Osteoblast (primary cell): ENCODE measurements at places on chromosomes 7 and 10. TPM values are rescaled to one million over a fixed set of nuclear protein-coding genes. Genes with fewer than 3 reads are reported as not detected.

- peak; percentile 90 for DNase-seq
- H3K27ac ChIP-seq, result peak overlapping the region; percentile 84
- H3K36me3 ChIP-seq, result no peaks in the 10 kb centered on the region
Measured at GRCh38 chr7:17663061-17663675, 277.1 kb downstream of the SNX13 start.

DNA sequence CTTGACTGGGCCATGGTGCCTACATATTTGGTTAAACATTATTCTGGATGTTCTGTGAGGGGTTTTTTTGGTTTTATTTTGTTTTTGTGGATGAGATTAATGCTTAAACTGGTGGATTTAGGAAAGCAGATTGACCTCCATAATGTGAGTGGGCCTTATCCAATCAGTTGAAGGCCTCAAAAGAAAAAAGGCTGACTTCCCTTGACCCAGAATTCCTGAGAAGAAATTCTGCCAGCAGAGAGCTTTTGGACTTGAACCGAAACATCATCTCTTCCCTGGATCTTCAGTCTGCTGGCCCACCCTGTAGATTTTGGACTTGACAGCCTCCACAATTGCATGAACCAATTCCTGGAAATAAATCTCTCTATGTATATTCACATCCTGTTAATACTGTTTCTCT lies 94.4 kb downstream of the ADRA2A start:
- no peaks in the 10 kb centered on the region for H3K27me3 ChIP-seq
- H3K27ac ChIP-seq, result no peak overlapping the region
- H3K4me1 ChIP-seq, result no peaks in the 10 kb centered on the region
- H3K36me3 ChIP-seq, result no peaks in the 10 kb centered on the region
- no peak overlapping the region for H3K4me3 ChIP-seq

The LAMB1 gene
- 410 and 488 TPM in 2 replicates for total RNA-seq

DNA sequence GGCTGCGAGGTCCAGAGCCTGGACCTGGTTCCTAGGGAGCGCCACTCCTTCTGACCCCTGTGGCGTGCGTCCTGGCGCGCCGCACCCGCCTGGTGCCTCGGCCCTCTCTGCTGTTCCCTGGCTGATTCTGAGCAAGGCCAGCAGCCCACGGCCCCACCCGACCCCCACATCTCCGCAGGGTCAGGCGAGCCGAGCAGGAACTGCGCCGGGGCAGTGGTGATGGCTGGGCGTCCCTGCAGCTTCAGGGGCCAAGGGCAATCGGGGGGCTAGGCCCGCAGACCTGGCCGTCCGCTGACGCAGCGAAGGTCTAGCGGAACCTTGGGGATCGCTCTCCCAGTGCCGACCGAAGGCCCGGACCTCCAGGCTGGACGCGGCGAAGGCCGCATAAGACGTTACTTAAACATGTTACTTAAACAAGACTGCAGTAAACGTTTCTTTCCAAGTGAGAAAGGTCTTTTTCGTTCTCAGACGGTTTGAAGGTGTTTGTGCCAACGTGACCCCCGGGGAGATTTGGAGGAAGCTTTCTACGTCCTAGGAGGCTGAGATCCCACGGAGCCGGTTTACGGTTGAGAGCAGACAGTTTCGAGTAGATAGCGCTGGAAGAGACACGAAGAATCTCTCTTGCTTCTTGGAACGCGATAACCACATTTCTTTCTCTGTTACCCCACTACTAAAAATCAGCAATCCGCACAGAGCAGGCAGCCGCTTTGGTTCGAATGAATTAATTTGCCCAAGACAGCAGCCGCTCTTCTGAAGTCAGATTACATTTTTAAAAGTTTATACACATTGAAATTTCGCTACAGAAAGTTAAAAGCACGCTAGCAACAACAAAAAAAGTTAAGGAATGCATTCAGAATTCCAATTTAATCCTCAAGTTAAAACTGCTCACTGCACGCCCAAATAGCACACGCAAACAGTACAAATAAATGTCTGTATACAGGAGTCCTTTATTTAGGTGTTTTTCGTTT lies 4.9 kb upstream of the NKX2-3 start:
- H3K27ac ChIP-seq, result no peak overlapping the region
- H3K4me1 ChIP-seq, result no peaks in the 10 kb centered on the region
- peak; percentile 73 for DNase-seq
- H3K4me3 ChIP-seq, result no peak overlapping the region
- no peaks in the 10 kb centered on the region for H3K36me3 ChIP-seq

DNA sequence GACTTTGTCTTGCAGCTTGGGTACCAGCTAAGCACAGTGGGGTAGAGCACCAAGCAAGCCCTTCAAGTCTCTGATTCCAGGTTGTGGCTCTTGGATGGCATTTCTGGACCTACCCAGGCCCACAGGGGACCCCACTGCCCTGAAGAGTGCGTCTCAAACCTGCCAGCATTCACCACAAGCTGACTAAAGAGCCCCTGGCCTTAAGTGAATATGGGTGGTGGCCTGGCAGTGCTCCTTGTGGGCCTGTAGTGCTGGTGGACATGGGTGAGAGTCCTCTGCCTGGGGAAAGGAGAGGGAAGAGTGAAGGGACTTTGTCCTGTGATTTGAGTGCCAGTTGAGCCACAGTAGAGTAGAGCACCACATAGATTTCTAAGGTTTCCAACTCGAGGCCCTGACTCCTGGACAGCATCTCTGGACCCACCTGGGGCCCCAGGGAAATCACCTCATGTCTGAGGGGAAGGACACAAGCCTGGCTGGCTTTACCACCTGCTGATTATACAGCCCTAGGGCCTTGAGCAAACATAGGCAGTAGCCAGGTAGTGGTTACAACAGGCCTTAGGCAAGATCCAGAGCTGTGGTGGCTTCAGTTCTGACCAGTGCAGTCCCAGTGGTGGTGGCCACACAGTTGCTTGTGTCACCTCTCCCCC lies 23.7 kb downstream of the GSDME start:
- no peaks in the 10 kb centered on the region for H3K36me3 ChIP-seq
- peaks cover 9% of the 10 kb centered on the region for H3K4me1 ChIP-seq
- no peak overlapping the region for H3K27ac ChIP-seq
- no peaks in the 10 kb centered on the region for H3K27me3 ChIP-seq
- no peak for DNase-seq
- H3K4me3 ChIP-seq, result no peak overlapping the region

GRCh38 chr7:143380646-143381426 lies at the start of gene ZYX:
Gene ZYX (plus strand): TSS chr7:143381345. CDS start chr7:143381572, 227 bp downstream.
- DNase-seq, result peak; percentile 99
- peaks cover 35% of the 10 kb centered on the region for H3K36me3 ChIP-seq
- H3K27ac ChIP-seq, result peak within 1 kb of the TSS; percentile 88
- H3K4me3 ChIP-seq, result peak within 1 kb of the TSS; percentile 87
- peaks cover 55% of the 10 kb centered on the region for H3K4me1 ChIP-seq

- peaks cover 17% of the 10 kb centered on the region for H3K27me3 ChIP-seq
- no peak overlapping the region for H3K27ac ChIP-seq
- no peak overlapping the region for H3K4me3 ChIP-seq
- no peaks in the 10 kb centered on the region for H3K4me1 ChIP-seq
Measured at GRCh38 chr10:12958546-12959110, 42.9 kb downstream of the CCDC3 start.

DNA sequence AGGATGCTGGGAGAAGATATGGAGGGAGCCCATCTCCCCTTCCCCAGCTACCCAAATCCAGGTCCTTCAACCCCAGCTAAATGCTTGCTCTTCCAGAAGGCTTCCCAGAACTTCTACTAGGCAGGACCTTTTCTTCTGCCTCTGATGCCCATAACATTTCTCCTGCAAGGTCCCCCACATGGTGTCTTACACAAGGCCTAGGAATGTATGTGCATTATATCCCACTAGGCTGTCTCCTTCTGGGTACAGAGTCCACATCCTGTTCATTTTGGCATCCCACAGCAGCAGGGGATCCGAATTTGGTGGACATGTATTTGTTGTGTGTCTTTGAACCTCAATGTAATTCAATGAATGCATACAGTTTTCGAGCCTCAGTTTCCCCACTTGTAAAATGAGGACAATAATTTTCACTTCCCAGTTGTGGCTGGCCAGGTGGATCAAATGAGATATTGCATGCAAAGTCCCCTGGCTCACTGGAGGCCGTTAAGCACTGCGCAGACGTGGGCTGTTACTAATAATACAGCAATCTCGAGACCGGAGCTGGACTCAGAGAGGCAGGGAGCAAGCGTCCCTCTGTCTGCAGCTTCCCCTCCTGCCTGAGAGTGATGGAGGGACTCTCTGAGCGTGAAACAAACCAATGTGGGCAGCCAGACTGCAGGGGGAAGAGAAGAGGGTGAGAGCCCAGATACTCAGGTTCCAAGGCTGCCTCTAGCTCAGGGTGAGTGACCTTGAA lies 18.6 kb upstream of the YWHAG start:
- no peaks in the 10 kb centered on the region for H3K27me3 ChIP-seq
- H3K36me3 ChIP-seq, result no peaks in the 10 kb centered on the region
- peak overlapping the region; percentile 13 for H3K27ac ChIP-seq
- DNase-seq, result peak; percentile 69

DNA sequence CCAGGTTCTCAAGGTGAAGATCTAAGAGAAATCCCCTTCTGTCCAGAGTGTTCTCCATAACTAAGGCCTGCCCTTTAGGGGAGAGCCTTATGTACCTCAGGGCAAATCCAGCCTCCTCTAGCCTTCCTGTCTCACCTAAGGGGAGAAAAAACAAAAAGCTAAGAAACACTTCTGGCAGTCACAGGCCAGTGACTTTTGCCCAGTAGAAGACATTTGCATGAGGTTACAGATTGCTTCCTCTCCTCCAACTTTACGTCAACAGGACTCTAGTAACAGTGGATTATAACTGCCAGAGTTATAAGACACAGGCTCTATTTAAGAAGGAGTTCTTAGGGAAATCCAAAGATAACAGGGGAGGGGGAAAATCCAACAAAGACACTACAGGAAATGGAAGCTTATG lies 15.9 kb upstream of the FAM241B start:
- no peak for DNase-seq
- H3K27me3 ChIP-seq, result peaks cover 7% of the 10 kb centered on the region
- H3K27ac ChIP-seq, result no peak overlapping the region
- H3K4me3 ChIP-seq, result no peak overlapping the region
- H3K4me1 ChIP-seq, result no peaks in the 10 kb centered on the region
- H3K36me3 ChIP-seq, result no peaks in the 10 kb centered on the region

The HOXA11 gene
- total RNA-seq, result 14.4 and 15.2 TPM in 2 replicates

GRCh38 chr7:132576721-132577085 lies 433 bp upstream of the PLXNA4 start:
- H3K27ac ChIP-seq, result no peak overlapping the region
- peak; percentile 86 for DNase-seq
- no peaks in the 10 kb centered on the region for H3K36me3 ChIP-seq
- H3K27me3 ChIP-seq, result peaks cover 35% of the 10 kb centered on the region
- H3K4me3 ChIP-seq, result peak overlapping the region; percentile 65
- peaks cover 3% of the 10 kb centered on the region for H3K4me1 ChIP-seq

GRCh38 chr10:116450861-116451260 lies 23.2 kb downstream of the PNLIPRP3 start:
- no peaks in the 10 kb centered on the region for H3K27me3 ChIP-seq
- H3K27ac ChIP-seq, result no peak overlapping the region
- H3K36me3 ChIP-seq, result no peaks in the 10 kb centered on the region
- no peak for DNase-seq
- H3K4me3 ChIP-seq, result no peak overlapping the region

- no peak overlapping the region for H3K4me3 ChIP-seq
- no peak for DNase-seq
- no peaks in the 10 kb centered on the region for H3K4me1 ChIP-seq
- H3K27me3 ChIP-seq, result no peaks in the 10 kb centered on the region
- no peaks in the 10 kb centered on the region for H3K36me3 ChIP-seq
- H3K27ac ChIP-seq, result no peak overlapping the region
Measured at GRCh38 chr10:71332466-71332865, 13.4 kb downstream of the SLC29A3 start.

DNA sequence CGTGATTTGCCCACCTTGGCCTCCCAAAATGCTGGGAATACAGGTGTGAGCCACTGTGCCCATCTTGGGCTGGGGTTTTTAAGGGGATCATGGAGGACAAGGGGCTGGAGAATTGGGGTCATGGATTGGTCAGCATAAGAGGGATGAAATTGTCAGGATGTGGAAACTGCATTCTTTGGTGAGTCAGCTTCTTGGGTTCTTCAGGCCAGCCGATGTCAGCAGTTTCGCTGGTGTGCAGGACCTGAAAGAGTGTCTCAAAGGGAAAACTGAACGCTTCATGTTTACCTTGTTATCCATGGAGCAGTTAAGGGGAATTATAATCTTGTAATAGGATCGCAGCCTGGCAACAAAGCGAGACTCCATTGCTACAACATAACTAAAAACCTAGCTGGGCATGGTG lies 13.0 kb downstream of the GALNT17 start:
- no peak for DNase-seq
- H3K36me3 ChIP-seq, result no peaks in the 10 kb centered on the region
- H3K4me3 ChIP-seq, result no peak overlapping the region
- no peak overlapping the region for H3K27ac ChIP-seq
- no peaks in the 10 kb centered on the region for H3K27me3 ChIP-seq

DNA sequence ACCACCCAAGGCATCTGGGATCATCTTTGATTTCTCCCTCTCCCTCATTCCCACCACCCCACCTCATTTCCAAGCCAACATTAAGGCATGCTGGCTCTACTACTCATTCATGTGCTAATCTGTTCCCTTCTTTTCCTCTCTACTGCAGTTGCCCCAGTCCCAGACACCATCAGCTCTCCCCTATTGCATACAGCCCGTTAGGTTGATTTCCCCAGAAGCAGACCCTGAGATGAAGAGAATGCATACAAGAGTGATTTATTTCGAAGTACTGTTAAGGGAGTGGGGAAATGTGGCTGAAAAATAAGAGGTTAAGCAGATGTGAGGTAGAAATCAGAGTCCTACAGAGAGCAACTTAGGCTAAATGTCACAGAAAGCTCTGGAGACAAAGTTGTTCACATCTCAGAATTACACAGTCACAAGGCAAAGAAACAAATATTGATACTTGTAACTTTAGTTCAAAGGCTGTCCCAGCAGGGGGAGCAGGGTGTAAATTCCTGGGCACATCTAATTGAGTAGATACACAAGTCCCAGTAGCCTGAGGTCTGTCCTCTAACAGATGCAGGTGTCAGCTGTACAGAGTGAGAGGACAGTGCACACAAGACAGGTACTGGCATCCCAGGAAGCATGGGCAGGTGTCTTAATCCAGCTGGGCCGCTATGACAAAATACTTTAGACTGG lies 20.9 kb downstream of the AKR1D1 start:
- H3K27ac ChIP-seq, result no peak overlapping the region
- DNase-seq, result peak; percentile 53
- no peaks in the 10 kb centered on the region for H3K27me3 ChIP-seq
- no peak overlapping the region for H3K4me3 ChIP-seq

DNA sequence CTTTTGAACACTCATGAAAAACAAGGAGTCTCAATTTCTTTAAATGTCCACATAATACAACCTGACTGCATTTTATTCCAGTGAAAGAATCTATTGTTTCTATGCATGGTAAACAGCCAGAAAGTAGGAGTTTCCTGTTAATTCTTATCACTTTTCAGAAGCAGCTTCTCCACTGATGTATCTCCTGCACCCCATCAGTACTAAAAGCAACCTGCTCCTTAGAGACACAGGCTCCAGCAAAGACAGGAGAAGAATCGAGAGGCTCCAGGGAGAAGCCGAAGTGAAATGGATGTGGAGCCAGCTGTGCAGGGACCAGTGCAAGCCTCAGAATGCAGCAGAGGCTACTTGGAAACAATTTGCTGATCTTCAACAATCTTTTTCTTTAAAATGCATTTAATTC lies 16.4 kb upstream of the C10orf120 start:
- no peaks in the 10 kb centered on the region for H3K36me3 ChIP-seq
- H3K27ac ChIP-seq, result no peak overlapping the region
- H3K4me3 ChIP-seq, result no peak overlapping the region

The GIMAP8 gene
- not detected in 2 replicates for total RNA-seq
